Activated CD4-positive, alpha-beta T cell treated with anti-CD3 and anti-CD28 coated beads, Interleukin-2, amount 50 U/mL, for 24 hours (primary cell): ENCODE measurements at places on chromosomes 4 and X.

DNA sequence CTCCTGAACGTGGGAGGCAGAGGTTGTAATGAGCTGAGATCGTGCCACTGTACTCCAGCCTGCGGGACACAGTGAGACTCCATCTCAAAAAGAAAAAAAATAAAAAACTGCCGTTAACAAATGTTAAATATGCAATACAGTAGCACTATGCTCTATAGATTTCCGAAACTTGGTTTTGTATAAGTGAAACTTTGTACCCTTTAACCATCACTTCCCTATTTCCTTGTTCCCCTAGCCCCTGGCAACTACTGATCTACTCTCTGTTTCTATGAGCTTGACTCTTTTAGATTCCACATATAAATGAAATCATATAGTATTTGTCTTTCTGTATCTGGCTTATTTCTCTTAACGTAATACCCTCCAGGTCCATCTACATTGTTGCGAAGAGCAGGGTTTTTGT lies 74.1 kb downstream of the TAB3 start:
- no peak for DNase-seq

- no peak for DNase-seq
Observed at GRCh38 chr4:10083861-10084641, 32.5 kb downstream of the WDR1 start.

DNA sequence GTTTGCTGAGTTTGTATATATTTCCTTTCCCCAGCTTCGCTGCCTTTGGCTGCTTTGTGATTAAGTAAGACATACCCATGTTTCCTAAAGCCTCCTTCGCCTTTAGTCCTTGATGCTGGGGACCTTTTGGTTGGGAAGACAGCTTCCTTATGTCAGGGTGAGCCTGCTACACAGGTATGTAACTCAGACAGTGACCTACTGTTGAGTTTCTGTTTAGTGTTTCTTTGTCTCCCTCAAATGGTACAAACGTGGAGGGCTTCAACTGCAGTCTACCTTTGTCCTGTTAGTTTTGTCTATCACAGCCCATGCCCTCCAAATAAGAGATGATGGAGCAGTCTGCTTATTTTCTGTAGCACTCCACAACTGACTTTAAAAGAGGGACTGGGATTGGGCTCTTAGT lies 59.5 kb downstream of the TET2 start:
- DNase-seq, result no peak

GRCh38 chr4:7642741-7643458 lies 208.2 kb upstream of the PSAPL1 start:
- no peak for DNase-seq

- DNase-seq, result no peak
Observed at GRCh38 chr4:147863808-147864472, 132.1 kb downstream of the ARHGAP10 start.

DNA sequence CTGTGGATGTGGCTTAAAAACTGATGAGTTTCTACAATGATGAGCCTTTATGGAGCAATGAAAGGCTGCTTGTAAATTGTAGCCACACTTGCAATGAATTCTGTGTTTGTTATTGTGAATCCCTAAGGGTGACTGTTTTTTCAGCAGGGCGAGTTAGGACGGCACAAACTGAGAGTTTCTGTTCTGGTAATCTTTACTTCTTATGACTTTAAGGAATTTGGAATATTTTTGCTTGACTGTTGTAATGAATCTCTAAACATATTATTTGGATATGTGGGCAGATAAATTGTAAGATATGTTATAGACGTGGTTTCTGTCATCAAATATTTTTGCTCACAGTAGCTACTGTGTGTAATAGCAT lies 22.2 kb downstream of the RBPJ start:
- DNase-seq, result no peak

GRCh38 chr4:107314156-107314555 lies 278.0 kb upstream of the DKK2 start:
- DNase-seq, result no peak

DNA sequence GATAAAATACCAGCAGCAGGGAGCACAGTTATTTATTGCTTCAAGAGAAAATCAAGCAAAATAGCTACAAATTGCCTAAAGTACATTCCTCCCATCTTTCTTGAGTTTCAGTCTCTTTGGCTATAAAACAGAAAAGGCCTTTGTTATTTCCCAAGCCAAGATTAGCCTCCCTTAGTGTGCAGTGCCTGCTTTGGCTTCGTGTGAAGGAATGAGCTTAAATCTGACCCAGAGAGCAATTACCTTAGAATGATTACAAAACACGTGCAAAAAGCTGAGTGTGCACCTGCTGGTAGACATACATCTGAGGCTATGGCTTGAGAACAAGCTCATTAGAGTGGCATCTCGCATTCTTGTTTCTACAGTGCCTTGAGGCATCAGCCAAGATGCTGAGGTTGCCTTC lies 250.8 kb downstream of the C4orf33 start:
- no peak for DNase-seq

- DNase-seq, result no peak
Observed at GRCh38 chr4:182062936-182063335, 180.3 kb upstream of the TENM3 start.

DNA sequence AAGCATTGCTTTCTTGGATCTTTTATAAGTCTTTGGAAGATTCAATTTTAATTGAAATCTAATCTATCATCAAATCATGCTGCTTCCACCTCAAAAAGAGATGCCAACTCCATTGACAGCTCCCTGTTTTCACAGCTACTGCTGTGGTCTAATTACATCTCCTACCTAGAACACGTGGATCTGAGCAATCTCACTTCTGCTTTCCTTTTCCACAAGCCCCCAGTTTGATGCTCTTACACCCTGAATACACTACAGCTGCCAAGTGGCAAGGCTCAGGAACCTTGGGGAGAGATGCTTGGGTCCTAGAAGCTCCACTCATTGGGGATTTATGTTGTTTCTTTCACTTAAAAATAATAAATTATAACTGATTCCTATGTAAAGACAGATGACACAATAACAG lies 172.0 kb downstream of the CFAP299 start:
- DNase-seq, result no peak

- DNase-seq, result no peak
Observed at GRCh38 chr4:38387348-38387747, 276.7 kb upstream of the KLF3 start.

DNA sequence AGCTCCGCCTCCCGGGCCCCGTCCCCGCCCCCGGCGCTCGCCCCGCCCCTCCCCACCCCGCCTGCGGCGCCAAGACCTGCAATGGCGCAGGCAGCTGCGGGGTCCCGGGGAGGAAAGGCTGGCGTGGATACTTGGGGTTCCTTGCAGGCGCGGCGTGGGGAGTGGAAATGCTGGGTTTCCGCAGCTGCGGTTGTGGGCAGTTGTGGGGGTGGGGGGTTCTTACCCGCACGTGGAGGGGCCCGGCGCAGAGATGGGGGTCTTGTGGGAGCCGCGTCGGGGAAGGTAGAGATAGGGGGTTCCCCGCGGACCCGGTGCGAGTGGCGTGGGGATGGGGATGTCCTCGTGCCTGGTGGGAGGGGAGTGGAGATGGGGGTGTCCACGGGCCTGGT lies 680 bp upstream of the ASMTL start:
- no peak for DNase-seq

DNA sequence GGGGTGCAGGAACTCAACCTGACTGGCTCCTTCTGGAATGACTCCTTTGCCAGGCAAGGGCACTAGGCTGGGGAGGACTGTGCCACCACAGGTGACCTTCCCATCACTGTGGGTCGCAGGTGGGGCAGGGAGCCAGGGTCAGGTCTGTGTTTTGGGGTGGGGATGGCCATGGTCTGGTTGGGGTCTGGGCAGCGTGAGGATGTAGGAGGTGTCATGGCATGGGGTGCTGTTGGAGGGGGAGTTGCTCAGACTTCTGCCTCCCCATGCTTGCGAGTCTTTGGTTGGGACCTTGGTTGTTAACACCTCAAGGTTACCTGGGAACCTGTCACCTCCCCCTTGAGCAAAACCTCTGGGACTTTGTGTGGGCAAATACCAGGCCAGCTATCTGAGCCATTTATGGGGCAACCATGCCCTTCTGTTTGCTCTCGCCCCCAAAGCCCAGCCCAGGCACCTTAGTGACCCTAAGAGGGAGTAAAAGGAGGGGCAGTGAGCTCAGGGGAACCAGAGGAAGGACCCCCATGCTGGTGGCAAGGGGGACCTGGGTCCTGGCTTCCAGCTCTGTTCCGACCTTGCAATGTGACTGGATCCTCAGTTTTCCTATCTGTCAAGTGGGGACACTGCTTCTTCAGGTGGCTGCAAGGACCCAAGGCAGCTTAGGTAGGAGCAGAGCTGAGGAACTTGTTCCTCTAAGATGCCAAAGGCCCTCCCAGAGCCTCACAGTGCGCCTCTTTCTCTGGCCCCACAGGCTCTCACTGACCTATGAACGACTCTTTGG lies 2.4 kb upstream of the GDI1 start:
- no peak for DNase-seq

DNA sequence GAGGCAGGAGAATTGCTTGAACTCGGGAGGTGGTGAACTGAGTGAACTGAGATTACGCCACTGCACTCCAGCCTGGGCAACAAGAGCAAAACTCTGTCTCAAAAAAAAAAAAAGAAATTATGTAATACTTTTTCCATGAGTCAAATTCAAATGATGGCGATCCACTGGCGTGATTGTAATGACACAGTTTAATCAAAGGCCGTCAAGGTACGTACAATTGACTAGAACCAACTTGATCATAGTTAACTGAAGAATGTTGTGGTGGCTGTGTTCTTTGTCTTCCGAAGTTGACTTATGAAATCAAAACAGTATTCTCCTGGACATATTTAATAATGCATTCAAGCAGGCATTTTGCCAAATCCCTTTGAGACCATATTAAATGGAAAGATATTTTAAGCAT lies 318.6 kb upstream of the FAT1 start:
- no peak for DNase-seq

- no peak for DNase-seq
Observed at GRCh38 chr4:41930139-41930831, 4.9 kb upstream of the TMEM33 start.

DNA sequence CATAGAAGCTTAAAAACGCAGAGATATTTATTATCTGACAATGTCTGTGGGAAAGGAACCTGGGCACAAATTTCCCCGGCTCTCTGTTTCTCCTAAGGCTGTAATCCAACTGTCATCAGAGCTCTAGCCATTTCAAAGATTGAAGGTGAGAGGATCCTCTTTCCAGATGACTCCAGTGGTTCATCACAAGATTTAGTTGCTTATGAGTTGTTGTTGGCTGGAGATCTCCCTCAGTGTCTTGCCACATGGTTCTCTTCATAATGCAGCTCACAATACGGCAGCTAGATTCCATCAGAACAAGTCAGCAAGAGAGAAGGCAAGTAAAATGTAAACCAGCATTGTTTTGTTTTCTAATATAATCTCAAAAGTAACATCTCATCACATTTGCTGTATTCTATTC lies 369.4 kb downstream of the GASK1B start:
- no peak for DNase-seq

- no peak for DNase-seq
Observed at GRCh38 chr4:145440292-145441007, 41.2 kb upstream of the SMAD1 start.

DNA sequence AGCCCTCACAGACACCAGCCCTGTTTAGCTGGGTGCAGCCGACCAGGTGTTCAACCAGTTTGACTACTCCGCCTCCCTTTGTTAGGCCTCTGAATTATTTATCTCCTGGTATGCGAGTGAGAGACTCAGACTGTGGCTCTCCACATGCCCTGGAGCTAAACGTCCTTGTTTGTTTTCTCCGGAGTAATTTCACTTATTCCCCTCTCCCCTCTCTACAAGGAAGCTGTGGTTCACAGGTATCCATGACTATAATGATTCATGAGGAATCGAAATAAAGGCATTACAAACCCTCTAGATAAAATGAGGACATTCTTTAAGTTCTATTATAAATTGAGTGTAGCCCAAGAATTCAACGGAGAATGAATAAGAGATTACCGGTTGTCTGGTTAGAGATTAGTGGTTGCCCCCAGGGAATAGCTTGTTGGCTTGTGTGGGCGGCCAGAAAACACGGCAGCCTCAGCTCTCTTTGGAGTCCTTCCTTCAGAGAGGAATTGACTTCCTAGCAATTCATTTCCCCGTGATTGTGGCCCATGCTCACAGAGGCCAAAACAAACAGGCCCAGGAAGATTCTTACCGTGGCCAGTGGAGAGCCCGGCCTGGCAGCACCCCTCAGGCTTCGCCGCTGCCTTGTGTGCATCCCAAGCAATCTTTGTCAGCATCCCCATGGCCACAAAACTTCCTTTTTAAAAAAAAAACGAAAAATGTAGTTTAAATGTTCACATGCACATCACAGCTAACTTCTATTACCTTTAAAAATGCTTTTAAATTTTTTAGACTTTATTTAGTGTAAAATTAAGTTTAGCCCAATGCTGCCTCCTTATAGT lies 60.2 kb upstream of the CBR4 start:
- DNase-seq, result no peak

- DNase-seq, result no peak
Observed at GRCh38 chr4:52266537-52267137, 215.5 kb downstream of the SPATA18 start.

DNA sequence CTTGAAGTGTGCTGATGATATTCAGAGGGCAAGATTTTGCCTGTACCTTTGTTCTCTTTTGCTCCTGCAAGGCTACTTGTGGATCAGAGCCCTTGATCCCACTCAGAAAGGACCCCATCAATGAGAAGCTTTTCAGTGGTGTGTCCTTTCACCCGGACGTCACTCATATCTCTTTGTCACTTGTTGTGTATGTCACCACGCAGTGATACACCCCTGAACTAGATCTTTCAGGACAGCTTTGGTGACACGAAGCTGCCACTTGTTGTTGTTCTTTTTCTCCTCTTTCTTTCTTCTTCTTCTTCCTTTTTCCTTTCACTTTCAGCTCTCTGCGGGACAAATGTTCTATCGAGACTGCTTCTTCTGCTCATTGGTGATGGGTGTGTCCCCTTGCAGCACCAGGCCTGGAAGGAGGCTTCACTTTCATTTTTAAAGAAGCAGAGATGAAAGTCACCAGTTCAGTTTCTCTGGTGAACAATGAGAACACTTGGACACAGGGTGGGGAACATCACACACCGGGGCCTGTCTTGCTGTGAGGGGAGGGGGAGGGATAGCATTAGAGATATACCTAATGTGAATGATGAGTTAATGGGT lies 83.6 kb downstream of the NBDY start:
- no peak for DNase-seq

GRCh38 chr4:99088023-99088449 lies 552 bp downstream of the ADH5 start:
- DNase-seq, result no peak

- no peak for DNase-seq
Observed at GRCh38 chr4:185774131-185774653, 37.8 kb downstream of the SORBS2 start.

GRCh38 chrX:38935561-38935960 lies 134.3 kb downstream of the MID1IP1 start:
- no peak for DNase-seq

GRCh38 chr4:2794486-2795299 lies 1.8 kb downstream of the SH3BP2 start:
- DNase-seq, result no peak
